ENCODE measurements at places on chromosomes 5 and 9. TPM values are rescaled to one million over a fixed set of nuclear protein-coding genes. Genes with fewer than 3 reads are reported as not detected.

DNA sequence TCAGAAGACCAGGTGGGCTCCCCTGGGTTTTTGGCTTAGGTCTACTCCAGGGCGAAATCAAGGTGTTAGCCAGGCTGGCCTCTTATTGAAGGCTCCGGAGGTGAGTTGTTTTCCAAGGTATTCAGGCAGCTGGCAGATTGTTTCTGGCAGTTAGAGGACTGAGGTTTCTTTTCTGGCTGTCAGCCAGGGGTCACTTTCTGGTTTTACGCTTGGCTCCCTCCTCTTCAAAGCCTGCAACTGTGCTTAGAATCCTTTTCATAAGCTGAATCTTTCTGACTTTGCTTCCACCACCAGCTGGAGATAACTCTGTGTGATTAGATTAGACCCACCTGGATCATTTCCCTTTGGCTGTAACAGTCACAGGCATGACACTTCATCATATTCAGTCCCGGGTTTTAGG, 24.6 kb downstream of the RFK start:
- DNase-seq = peak; percentile 66

DNA sequence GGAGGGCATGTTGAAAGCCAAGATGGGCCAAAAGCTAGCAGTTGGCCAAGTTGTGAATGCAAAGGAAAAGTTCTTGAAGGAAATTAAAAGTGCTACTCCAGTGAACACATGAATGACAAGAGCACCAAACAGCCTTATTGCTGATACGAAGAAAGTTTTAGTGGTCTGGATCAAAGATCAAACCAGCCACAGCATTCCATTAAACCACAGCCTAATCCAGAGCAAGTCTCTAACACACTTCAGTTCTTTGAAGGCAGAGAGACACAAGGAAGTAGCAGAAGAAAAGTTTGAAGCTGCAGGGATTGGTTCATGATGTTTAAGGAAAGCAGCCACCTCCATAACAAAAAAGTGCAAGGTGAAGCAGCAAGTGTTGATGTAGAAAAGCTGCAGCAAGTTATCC, 71.6 kb downstream of the ERCC6L2 start:
- DNase-seq = no peak

Gene PARP8
- 14.8 TPM for polyA plus RNA-seq

DNA sequence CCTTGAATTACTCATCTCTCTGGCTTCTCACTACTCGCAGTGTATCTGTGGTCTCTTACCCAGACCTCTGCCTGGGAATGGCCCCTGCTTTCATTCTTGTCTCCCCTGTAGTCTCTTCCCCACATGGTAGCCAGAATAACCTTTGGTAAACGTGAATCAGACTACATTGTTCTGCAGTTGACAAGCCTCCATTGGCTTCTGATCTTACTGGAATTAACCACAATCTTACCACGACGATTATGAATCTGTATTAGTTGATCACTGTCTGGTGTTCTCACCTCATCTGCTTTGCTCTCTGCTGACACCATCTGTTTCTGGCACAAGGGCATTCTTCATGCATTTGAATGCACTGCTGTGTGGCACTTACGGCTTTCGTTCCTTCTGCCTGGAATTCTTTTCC, 781.2 kb downstream of the MTRR start:
- DNase-seq = no peak
